Astrocyte (in vitro differentiated cells and primary cell): ENCODE measurements at places on chromosomes 7 and 10. TPM values are rescaled to one million over a fixed set of nuclear protein-coding genes. Genes with fewer than 3 reads are reported as not detected.

- H3K4me1 ChIP-seq, result no peaks in the 10 kb centered on the region
- H3K36me3 ChIP-seq, result no peaks in the 10 kb centered on the region
- no peak overlapping the region for H3K4me3 ChIP-seq
- no peaks in the 10 kb centered on the region for H3K27me3 ChIP-seq
- DNase-seq, result peak; percentile 3
Observed at GRCh38 chr10:100100651-100101184, 19.0 kb upstream of the CPN1 start.

The VIPR2 gene
- total RNA-seq, result 0.43 and 0.68 TPM in 2 replicates

DNA sequence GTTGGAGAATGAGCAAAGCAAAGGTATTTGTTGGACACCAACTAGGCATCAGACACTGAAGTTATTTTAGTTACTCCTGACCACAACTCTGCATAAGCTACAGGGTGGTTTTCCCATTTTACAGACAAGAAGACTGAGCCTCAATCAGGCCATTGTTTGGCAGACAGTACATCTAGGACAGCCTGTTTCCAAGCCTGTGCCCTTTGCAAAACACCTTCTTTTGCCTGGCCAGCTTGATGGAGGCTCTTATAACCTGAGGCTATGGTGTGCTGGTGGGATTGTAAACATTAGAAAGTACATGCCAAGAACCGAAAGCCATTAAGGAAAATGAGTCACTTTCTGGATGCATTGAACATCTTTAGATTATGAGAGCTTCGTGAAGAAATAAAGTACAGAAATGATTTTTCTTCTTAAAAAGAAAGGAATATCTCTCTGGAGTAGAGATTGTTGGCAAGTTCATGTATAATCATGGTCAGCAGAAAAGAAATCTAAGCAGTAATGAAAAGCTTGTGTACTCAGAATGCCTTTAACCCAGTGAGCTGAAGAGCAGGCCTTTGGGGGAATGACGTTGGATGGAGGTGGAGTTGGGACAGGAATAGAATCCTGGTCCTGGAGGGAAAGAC lies 140.6 kb downstream of the KIAA1217 start:
- peaks cover 32% of the 10 kb centered on the region for H3K4me1 ChIP-seq
- H3K27me3 ChIP-seq, result no peaks in the 10 kb centered on the region
- no peak overlapping the region for H3K4me3 ChIP-seq
- peak overlapping the region; percentile 56 for H3K27ac ChIP-seq
- DNase-seq, result peak; percentile 60

DNA sequence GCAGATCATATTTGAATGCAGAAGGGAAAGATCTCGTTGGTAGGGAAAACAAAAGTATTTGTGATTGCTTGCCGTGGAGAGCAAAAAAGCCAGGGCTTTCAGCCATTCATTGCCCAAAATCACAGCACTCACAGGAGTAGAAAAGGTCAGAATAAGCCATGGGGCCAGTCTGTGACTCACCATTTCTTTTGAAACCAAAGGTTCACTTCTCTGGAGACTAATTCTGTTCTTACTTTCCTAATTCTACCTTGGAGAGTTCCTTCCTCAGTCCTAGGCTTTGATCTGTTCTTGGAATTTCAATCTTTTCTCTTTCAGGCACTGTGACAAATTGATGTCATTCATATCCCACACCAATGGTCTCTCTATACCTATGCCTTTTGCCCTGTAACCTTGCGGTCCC lies 54.1 kb upstream of the FAM180A start:
- H3K4me3 ChIP-seq, result no peak overlapping the region
- no peak for DNase-seq
- peaks cover 4% of the 10 kb centered on the region for H3K4me1 ChIP-seq
- H3K27ac ChIP-seq, result no peak overlapping the region
- H3K36me3 ChIP-seq, result no peaks in the 10 kb centered on the region

The FAM185A gene
- 4.6 and 4.9 TPM in 2 replicates for total RNA-seq

GRCh38 chr7:72292794-72293193 lies 119.3 kb downstream of the CALN1 start:
- no peak for DNase-seq
- no peak overlapping the region for H3K4me3 ChIP-seq
- H3K27ac ChIP-seq, result no peak overlapping the region

The GNAT3 gene
- not detected in 2 replicates for total RNA-seq

GRCh38 chr10:102413053-102413705 lies 5.4 kb downstream of the PSD start:
- H3K36me3 ChIP-seq, result no peaks in the 10 kb centered on the region
- peaks cover 26% of the 10 kb centered on the region for H3K27me3 ChIP-seq
- DNase-seq, result no peak
- H3K4me3 ChIP-seq, result no peak overlapping the region
- peaks cover 3% of the 10 kb centered on the region for H3K4me1 ChIP-seq
- H3K27ac ChIP-seq, result no peak overlapping the region

The NRP1 gene
- 59.4 and 73.5 TPM in 2 replicates for total RNA-seq

The MYL7 gene
- 60.0 and 63.0 TPM in 2 replicates for total RNA-seq

GRCh38 chr7:102018876-102019275 lies 201.4 kb downstream of the CUX1 start:
- no peak overlapping the region for H3K4me3 ChIP-seq
- no peaks in the 10 kb centered on the region for H3K27me3 ChIP-seq
- DNase-seq, result no peak
- no peak overlapping the region for H3K27ac ChIP-seq

- no peak for DNase-seq
- no peaks in the 10 kb centered on the region for H3K27me3 ChIP-seq
- H3K27ac ChIP-seq, result no peak overlapping the region
Observed at GRCh38 chr7:48252995-48253394, 81.7 kb downstream of the ABCA13 start.
